ENCODE measurements at places on chromosomes 1 and 21.

DNA sequence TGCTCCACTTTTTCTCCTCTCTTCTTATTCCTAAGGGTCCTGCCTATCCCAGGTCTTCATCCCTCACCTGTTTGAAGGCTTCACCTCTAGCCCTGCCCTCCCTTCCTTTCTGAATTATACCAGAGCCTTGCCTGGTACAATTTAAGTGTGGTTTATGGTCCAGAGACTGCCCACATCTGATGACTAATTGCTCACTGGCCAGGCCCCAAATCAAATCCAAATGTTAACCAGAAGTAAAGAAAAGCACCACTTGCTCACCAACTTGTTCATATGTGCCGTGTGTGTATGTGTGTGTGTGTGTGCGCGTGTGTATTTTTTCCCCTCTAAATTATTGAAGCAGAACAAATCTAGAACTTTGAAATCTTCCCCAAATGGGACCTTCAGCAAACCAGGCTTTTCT, 26.4 kb downstream of the MYOM3 start:
- DNase-seq = peak; percentile 46

- no peak for DNase-seq
Measured at GRCh38 chr1:9368356-9368755, 75.7 kb downstream of the SPSB1 start.

DNA sequence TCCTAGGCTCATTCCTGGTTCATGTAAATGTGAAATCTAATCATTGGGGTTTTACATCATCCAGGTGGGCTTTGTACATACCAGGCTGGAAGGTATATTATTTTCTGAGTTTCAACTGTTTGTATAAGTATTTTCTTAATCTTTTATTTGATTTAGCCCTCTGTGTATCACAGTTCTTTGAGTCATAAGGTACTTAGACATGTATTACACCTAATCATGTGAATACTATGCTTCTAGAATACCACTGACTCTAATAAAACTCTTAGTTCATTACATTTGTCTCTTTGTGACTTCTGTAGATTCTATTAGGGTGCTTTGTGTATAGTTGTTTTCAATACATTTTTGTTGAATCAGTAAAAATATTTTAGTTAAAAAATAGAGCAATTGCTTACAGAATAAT, 92.8 kb downstream of the ZFYVE9 start:
- no peak for DNase-seq

DNA sequence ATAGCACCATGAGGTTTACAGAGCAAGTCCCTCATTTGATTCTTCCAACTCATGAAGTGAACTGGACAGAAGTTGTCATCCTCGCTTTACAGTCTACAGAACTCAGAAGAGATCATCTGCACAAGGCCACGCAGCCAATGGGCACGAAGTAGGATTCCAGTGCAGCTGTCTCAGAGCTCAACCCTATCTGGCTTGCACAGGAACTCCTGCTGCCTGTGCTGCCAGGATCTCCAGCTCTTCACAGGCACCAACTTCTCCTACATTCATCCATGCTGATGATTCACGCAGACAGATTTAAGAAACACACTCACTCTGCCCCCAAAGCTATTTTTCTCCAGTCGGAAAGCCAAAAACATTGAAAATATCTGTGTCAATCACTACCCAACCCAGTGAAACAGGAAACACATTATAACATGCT, 157.0 kb downstream of the RERE start:
- peak; percentile 69 for DNase-seq

DNA sequence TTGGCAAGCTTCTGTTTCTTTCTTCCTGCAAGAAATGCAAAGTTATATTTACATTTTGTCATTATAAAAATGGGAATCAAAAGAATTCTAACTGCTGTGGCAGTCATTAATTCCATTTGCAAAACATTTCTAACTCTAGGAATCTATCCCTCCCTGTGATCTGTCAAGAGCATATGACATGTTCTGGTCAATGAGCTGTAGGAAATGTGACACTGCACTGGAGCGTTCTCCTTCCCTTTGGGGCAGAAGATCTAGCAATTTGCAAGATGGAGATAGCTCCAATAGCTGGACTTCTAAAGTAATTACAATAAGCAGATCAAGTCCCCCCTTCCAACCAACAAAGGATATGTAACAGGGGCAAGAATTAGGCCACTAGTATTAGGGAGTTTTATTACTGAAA, 6.3 kb downstream of the TOMM20 start:
- no peak for DNase-seq

GRCh38 chr1:201350884-201351283, 26.6 kb downstream of the TNNT2 start:
- DNase-seq = no peak

GRCh38 chr1:192954705-192955265, 104.4 kb downstream of the UCHL5 start:
- DNase-seq = no peak

- DNase-seq = no peak
Measured at GRCh38 chr1:86520789-86521521, 25.9 kb upstream of the CLCA4 start.

GRCh38 chr1:157600236-157600635, 2.4 kb upstream of the FCRL4 start:
- DNase-seq = no peak

- no peak for DNase-seq
Measured at GRCh38 chr21:39033878-39034589, 149.2 kb downstream of the PSMG1 start.

GRCh38 chr1:162276493-162276892, 100.2 kb downstream of the SPATA46 start:
- DNase-seq = peak; percentile 37

GRCh38 chr1:41535716-41536115, 51.2 kb upstream of the EDN2 start:
- DNase-seq = no peak

DNA sequence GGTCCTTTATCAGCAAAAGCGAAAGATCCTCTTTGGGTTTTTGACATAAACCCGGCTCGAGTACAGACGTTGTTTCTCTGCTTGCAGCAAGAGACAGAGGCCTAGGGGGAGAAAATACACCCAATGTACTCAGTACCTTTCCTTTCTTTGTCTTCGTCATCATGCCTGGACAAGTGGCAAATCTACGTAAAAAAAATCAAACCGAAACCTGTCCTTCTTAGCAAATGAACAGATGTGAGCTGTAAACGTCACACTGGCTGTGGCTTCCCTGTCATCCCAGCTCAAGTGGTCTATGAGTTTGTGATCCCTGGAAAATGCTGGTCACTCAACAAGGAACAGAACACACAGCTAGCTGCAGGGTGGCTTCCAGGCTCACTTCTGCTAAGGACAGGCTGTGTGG, 39.9 kb downstream of the STPG1 start:
- DNase-seq = no peak
